ENCODE measurements at places on chromosomes 16 and 17.

- DNase-seq = no peak
Measured at GRCh38 chr16:718922-719321, 2.0 kb upstream of the ANTKMT start.

GRCh38 chr16:11675561-11676511 lies 7.6 kb downstream of the SNN start:
- DNase-seq = no peak

DNA sequence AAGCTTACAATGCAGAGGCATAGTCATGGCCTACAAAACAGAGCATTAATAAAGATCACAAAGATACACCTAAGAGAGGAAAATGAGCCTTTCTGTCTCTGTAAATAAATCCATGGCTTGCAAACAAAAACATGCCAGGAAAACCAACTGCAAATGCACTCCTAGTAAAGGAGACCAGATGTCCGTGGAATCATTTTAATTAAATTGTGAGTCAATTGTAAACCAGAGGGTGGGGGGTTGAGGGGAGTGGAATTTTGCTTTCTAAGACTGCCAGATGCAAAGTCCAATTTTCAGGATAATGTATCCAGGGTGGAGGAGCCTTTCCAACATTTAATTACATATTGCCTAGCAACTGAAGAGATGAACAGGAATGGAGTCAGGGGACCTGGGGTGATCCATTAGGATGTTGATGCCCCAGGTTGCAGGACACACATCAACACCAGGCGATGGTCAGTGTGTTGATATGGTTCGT lies 390.3 kb upstream of the CCL2 start:
- no peak for DNase-seq

DNA sequence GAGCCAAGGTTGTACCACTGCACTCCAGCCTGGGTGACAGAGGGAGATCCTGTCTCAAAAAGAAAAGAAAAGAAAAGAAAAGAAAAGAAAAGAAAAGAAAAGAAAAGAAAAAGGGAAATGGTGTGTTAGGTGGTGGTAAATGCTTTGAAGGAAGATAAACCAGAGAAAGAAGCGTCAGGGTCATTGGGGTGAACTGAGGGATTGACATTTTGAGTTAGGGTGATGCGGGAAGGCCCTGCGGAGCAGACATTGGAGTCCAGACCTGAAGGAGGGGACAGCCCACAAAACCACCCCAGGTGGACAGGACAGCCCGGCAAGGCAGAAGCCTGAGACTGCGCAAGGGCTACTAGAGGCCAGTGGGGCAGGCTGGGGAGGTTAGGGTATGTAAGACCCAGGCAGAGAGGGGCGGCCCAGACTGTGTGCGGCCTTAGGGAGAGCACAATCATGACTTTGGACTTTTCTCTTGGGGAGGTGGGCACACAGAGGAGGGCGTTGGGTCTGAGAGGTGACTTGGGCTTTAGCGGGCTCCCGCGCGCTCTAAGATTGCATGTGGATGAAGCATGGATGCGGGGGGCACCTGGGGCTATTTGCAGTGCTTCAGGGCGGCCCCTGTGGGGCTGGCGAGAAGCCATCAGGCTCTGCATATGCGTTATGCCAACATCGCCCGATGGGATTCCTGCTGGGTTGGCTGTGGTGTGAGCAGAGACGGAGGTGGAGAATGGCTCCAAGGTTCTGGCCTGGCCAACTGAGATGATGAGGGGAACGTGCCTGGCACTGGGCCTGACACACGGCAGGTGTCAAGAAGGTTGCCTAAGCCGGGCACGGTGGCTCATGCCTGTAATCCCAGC lies 3.3 kb upstream of the GAA start:
- DNase-seq = no peak

DNA sequence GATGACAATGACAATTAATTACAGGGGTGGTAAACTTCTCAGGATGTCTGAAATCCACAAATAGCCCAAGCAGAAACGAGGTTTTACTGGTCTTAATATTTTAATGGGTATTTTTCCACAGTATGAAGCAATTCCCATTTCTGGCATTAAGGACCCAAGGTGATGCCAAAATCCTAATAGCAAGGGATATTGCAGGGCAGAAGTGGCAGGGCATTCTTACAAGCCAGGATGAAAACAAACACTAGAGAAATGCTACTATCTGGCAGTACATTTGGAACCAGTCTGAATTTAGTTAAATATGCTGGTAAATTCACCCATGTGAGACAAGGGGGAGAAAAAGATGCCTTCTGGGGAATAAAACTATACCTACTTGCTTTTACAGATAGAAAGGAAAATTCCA lies 45.2 kb downstream of the RND2 start:
- DNase-seq = no peak

- DNase-seq = no peak
Measured at GRCh38 chr17:51103451-51103850, 17.2 kb downstream of the SPAG9 start.
